RPMI7951 (cell line): ENCODE measurements at places on chromosomes 3 and 15. TPM values are rescaled to one million over a fixed set of nuclear protein-coding genes. Genes with fewer than 3 reads are reported as not detected.

CSPG5 gene
- 0.48 and 1.9 TPM in 2 replicates for total RNA-seq

GRK7 gene
- 0.10 TPM in 1 of 2 replicates, not detected in the other for total RNA-seq

SLC51A gene
- total RNA-seq, result not detected in 2 replicates

EPHB1 gene
- total RNA-seq, result 1.6 and 2.6 TPM in 2 replicates

TERC gene
- 45.8 and 88.5 TPM in 2 replicates for total RNA-seq

MED12L gene
- total RNA-seq, result 0.10 and 0.12 TPM in 2 replicates

NIT2 gene
- total RNA-seq, result 31.0 and 32.3 TPM in 2 replicates

TOP2B gene
- total RNA-seq, result 97.1 and 124 TPM in 2 replicates

IGSF11 gene
- 0.39 TPM in 1 of 2 replicates, not detected in the other for total RNA-seq

GPR62 gene
- total RNA-seq, result not detected in 2 replicates

RHOV gene
- 0.12 and 0.20 TPM in 2 replicates for total RNA-seq

SLC9C1 gene
- not detected in 2 replicates for total RNA-seq

CACNA1D gene
- 0.12 TPM in 1 of 2 replicates, not detected in the other for total RNA-seq

MOBP gene
- not detected in 2 replicates for total RNA-seq

DUOX2 gene
- total RNA-seq, result not detected in 2 replicates

DNA sequence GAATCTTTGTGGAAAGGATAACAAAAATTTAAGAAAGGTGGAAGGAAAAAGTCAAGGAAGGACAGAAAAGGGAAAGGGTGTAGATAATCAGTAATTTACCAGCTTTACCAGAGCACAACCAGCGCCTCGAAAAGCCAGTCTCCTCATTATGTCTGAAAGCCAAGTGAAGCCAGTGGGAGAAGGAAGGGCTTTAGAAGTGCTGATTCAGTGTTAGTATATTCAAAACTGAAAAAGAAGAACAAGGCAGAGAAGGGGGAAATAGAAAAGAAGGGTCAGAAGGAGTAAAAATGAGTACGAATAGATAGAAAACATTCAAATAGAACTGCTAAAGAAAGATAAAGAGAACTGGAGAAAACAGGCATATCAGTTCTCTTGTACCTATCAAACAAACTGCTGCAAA, 4.1 kb downstream of the PBRM1 start:
- no peak for DNase-seq

DNA sequence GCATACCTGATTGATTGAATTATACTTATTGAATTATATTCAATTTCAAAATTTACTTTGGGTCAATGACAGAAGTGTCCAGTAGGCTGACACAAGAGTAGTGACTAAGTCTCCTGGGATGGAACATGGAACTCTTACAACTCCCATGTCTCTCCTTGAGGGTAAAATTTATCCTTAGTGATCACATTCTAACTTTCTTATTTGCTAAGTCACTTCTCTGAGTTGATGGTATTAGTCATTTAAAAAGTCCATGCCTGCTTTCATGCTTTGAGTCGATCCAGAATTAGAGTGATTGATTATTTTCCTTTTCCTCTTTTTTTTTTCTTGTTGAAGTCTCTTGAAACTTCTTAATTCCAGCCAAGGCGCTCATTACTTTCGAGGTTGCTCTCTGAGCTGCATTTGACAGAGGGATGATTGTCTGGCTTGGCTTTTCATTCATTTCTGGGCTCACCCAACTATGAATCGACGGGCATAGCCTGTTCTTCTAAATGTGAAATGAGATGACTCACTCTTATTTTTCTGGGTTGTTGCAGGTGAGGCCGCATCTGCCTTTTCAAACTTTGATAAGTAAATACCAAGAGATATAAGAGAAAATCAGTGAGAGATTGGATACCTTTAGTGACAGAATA, 34.9 kb downstream of the LRRC3B start:
- DNase-seq, result no peak

DNA sequence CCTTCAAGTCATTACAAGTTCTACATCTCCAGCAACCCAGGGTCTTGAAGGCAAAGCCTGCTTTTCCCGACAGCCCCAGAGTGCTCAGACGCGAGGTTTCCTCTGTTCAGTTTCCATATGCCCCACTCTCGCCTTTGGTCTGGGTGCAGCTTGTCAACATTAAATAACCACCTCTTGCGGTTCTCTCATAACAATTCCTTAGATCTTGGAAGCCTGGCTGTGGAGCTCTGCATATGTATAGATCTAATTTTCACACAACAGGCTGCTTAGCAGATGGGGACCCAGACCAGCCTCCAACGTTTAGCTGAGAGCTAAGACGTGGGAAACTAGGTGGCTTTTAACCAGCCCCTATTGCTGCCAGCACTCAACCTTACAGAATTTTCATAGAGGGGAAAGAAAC, 295.5 kb downstream of the RPLP1 start:
- DNase-seq, result no peak

DNA sequence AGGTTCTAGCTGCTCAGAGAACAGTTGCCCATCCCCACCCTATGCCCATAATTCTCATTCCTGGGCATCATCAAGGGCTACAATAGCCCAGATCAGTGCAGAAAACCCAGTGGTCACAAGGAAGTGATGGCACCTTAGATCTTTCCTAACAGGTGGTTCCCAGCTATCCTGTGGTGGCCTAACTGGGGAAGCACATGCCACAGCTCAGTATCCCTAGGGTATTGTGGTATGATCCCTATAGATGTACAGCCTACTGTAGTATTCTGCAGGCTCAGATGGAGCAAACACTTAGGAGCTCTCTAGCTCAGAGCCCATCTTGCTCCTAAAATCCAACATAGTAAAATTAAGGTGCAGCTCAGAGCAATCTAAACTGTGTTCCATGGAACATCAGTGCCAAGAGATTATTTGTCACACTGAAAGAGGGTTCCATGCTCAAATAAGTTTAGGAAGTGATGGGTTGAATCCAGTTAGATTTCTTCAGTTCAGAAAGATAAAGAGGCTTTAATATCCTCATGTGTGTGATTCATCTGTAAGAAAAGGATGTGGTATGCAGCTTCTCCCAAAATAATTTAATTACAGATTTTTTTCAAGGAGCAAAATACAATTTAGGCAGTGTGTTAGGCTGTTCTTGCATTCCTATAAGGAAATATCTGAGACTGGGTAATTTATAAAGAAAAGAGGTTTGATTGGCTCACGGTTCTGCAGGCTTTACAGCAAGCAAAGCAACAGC, 4.4 kb downstream of the A4GNT start:
- peak; percentile 10 for DNase-seq

- peak; percentile 86 for DNase-seq
These were observed 106.1 kb upstream of the COL8A1 start for GRCh38 chr3:99532246-99532645.

- no peak for DNase-seq
These were observed 20.9 kb downstream of the IL12A start for GRCh38 chr3:160009525-160009924.

GRCh38 chr3:13135251-13135810, 62.1 kb upstream of the IQSEC1 start:
- DNase-seq, result no peak

DNA sequence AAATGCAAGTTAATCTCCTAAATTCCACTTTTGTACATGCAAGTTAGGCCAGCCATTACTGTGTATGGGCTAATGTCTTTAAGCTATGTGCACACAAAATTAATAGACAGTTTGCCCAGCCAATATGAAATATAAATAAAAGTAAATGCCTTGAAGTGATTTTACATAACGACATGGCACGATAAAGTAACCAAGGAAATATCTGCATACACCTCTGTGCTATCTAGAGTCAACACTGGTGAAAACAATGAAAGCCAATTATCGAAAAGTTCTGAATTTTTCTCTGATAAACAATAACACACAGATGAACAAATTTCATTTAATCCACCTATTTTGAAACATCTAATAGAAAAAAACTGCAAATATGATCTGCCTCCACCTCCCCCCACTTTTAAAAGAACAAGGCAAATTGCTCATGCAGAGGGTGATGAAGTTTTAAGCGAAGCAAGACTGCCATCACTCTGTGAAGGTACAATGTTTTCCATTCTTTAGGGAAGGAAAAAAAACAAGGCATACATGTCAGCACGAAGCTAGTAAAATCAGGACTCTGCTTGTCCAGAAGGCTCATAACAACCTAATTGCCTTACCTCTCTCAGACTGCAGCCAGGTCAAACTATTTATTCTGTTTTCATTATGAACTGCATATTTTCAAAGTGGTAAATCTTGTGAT, 317.7 kb downstream of the MECOM start:
- DNase-seq, result no peak

GRCh38 chr15:47887241-47887800, 170.0 kb downstream of the SEMA6D start:
- DNase-seq, result no peak

- no peak for DNase-seq
These were observed 34.6 kb upstream of the APEH start for GRCh38 chr3:49639551-49639950.

DNA sequence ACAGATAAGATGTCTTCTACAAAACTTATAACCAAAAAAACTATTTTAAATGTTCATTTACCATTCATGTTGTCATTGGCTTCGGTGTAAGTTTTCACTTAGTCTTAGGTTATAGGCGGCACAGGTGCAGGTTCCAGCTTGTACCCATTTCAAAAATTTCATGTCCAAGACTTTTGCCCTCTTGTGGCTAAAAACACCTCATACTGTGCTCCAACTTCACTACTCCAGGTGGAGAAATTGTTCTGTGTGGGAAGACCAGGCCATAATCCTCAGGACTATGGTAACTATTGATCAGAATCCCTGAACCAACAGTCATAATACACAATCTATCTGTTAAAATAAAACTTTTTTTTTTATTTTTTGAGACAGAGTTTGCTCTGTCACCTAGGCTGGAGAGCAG, 95.2 kb upstream of the ATP11B start:
- no peak for DNase-seq

DNA sequence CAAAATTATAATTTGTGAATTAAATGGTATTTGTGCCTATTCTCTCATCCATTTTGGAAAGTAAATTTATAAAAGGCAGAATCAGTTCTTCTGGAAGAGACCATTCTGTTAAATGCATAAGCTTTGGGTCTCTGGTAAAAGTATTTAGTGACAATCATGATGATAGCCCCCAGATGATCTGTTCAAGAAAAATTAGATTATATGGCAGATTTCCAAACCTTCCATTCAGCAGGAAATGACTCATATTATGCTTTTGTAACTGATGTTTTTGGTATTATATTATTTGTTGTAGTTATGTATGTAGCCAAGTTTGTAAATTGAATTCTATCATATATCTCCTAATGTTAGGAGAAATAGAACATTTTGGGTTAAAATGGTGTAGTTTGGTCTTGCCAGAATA, 340.8 kb upstream of the DPH6 start:
- peak; percentile 17 for DNase-seq

GRCh38 chr3:150721285-150722130, 17.8 kb upstream of the ERICH6 start:
- DNase-seq, result peak; percentile 62

GRCh38 chr3:146160964-146161662, at the start of gene PLOD2:
PLOD2 (minus strand) TSS chr3:146161184; CDS start chr3:146160989, 195 bp downstream.
- DNase-seq, result peak; percentile 97

GRCh38 chr15:99059010-99059981, 45.6 kb upstream of the SYNM start:
- peak; percentile 87 for DNase-seq

GRCh38 chr3:87359025-87359424, 82.6 kb upstream of the POU1F1 start:
- no peak for DNase-seq

GRCh38 chr3:121574449-121574848, 6.7 kb downstream of the ARGFX start:
- peak; percentile 40 for DNase-seq

- no peak for DNase-seq
These were observed 74.6 kb downstream of the IQSEC1 start for GRCh38 chr3:12998648-12999047.

GRCh38 chr3:169811631-169812331, 889 bp upstream of the LRRIQ4 start:
- peak; percentile 78 for DNase-seq

DNA sequence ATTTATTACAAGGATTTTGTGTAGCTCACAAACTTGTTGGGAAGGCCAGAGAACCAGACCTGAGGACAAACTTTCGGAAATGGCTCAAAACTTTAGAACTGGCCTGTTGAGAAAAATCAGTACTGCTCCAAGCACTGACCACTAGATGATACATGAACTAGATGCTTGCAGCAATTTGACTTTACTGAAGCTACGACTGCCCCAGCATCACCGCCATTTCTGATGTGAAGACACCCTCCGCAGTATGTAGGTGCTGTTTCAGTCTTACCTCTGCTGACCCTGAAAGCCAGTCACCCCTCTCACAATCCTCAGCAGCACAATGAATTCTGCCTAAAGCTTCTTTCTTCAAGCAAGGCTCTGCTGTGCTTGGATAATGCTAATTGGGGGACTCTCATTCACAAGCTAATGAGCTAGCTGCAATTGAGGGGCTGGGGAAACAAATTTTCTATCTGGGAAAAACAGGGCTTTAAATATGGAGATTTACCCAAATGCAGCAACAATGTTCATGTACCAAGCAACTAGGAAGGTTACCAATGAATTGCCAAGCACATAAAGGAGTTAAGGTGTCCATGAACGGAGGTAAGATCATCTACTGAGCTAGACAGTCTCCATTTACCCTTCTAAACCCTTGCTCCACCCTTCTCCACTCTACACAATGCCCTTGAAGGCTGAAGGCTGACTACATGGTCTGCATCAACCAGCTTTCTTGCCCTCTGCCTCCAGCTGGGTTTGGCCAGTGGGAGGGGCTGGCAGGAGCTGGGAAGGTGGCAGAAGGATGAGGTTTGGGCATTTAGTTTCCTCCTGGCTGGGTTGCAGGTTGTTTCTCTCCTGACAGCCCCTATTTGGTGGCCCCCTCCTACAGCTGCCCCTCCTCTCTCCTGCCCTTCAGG, 53.2 kb upstream of the FSTL1 start:
- no peak for DNase-seq

- DNase-seq, result peak; percentile 11
These were observed 65.5 kb upstream of the UBE3A start for GRCh38 chr15:25504307-25504706.

GRCh38 chr3:104460477-104461406, 906.0 kb upstream of the ALCAM start:
- no peak for DNase-seq

- DNase-seq, result no peak
These were observed 80.7 kb downstream of the DIPK2A start for GRCh38 chr3:144052275-144052674.

DNA sequence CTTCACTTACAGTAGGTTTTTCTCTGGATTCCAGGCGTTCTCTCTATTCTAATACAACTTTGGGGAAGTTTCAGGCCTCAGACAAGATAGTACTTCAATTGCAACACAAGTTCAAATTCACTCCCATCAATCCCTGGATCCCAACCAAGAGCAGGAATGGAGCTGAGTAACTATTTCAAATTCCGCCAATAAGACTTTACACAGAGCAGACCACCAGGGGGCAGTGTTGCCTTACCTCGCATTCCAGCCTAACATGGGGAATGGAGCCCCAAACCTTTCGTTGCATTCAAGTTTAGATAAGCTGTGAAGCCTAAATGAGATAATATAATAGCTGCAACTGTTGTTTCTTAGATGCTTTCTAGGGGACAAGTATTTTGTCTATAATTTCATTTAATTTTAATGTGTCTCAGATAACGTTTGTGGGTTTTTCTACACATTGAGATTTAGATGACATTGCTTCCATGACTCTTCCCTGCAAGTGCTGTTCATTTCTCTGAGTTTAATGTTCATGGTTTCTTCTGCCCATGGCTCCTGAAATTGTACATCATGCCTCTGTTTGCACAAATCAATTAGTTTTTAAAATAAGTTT, 186.7 kb downstream of the NSUN3 start:
- DNase-seq, result peak; percentile 46
